ENCODE measurements at places on chromosomes 1 and 21.

- DNase-seq = no peak
Observed at GRCh38 chr21:46482846-46483231, 24.1 kb downstream of the DIP2A start.

DNA sequence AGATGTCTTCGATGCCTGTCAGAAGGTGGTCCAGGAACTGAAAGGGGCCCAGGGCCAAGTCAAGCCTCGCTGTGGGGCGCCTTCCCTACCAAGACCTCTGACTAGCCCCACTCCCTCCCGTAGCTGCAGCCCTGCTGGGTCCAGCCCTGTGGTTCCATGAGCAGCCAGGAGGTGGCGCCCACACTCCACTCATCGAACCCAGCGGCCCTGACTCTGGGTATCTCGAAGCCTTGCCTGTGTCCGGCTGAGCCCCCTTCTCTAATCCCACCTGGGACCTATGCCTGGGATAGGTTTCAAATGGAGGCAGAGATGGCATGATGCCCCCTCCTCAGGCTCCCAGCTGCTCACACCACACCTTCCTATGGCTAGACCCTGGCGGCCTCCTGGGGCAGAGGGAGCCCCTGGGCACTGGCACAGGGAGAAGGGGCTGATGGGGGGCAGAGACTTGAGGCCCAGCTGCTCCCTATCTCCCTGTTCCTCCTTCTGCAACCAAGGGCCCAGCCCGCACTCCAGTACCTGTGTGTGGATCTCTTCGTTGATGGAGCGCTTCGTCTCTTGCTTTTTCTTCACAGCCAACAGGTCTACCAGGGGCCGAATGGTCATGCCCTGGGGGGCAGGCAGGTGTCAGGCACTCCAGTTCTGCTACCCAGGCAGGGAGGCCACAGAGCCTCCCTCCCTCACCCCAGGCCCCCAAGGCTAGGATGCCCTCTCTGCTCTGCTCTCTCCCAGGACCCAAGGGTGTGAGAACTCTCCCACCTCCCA lies 52.0 kb downstream of the SLC9A1 start:
- peak; percentile 74 for DNase-seq

DNA sequence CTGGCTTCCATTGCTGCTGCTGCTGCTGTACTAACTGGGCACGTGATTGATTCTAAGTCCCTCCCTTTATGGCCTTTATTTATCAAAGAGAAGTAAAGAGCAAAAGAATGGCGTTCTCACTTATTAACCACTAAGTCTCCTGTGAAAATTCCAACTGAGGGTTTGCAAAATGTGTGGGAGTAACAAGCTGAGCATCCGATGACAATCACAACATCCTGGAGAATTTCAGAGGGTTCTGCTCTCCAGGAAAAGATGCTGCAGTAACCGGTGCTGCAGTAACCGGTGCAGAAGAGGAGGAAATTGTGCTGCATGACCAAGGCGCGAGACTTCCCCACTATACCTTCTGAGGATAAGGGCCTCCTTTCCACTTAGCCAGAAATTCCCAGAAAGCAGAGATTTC lies 12.7 kb upstream of the MX2 start:
- DNase-seq = no peak

DNA sequence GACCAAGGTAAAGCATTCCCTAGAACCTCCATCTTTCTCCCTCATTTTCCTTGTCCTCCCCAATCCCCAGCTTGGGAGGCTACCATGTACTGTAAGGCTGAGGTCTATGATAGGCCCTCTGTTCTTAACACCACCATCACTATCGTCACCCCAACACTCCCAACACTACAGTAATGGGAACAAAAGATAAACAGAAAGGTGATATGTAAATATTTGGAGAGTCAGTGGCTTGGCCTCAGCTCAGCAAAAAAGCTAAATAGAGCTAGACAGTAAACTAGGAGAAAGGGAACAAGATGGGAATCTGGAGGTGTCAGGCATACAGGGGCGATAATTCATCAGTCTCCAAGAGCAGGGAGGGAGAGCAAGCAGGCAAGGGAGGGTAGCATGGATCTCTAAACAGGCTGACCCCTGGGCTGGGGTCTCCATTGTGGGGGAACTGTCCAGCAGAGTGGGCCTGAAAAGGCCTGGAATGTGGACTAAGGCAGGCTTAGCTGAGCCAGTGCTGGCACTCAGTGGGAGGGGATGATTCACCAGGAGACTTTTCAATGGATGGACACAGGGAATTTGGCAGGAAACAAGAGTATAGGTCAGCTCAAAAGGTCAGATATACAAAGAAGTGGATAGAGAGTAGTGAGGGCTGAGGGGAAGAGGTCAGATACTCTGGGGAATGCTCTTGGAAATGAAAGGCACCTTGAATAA lies 6.7 kb downstream of the WNT2B start:
- no peak for DNase-seq

GRCh38 chr1:201703621-201704438 lies 125.1 kb upstream of the IPO9 start:
- DNase-seq = peak; percentile 64

DNA sequence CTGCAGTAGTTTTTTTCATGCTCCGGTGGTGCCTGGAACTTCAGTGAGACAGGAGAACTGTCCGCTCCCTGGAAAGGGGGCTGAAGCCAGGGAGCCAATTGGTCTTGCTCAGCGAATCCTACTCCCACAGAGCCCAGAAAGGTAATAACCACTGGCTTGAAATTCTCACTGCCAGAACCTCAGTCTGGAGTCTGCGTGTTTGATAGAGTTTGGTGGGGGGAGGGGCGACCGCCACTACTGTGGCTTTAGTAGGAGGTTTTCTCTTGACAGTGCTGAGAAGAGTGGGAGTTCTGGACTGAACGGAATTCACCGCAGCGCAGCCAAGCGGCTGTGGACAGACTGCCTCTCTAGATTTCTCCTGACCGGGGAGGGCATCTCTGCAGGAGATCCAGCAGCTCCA lies 8.0 kb upstream of the OR2M3 start:
- no peak for DNase-seq

DNA sequence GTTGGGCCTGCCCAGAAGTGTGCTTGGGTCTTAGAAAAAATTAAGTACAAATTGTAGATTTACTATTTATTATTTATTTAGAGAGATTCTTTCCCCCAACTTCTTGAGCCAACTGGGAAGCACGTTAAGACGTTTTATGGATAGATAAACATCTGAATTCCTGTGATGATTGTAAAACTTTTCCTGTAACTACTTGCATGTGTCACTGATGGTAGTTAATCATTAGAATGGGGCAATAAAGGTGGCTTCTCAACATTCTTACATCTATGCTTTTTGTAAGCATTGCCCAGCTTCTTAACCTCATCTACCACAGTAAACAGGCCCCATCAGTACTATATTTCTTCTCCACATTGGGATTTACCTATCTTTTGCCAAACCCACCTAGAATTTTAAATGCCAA lies 559.8 kb downstream of the LMO4 start:
- no peak for DNase-seq

- DNase-seq = no peak
Observed at GRCh38 chr1:100530880-100531487, 7.0 kb upstream of the GPR88 start.

GRCh38 chr1:198846556-198846955 lies 207.7 kb downstream of the PTPRC start:
- no peak for DNase-seq

GRCh38 chr1:156443286-156443685 lies 57.3 kb downstream of the MEF2D start:
- DNase-seq = no peak

DNA sequence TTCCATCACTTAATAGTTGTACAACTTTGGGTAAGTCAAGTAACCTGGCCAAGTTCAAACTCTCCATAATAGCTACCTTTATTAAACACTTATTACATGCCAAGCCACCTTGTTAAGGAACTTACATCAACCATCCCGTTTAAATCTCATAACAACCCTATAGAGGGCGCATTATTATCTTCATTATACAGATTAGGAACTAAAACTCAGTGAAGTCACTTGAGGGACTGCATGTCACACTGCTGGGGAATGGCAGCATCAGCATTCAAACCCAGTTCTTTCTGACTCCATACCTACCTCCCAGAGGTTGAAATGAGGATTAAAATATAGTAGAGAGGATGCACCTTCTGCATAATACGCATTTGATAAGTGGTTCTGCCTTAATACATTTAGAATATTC lies 47.1 kb upstream of the PLA2G2C start:
- DNase-seq = no peak

GRCh38 chr1:186424539-186424938 lies 36.4 kb downstream of the PDC start:
- DNase-seq = no peak

- no peak for DNase-seq
Observed at GRCh38 chr21:42688226-42688840, 34.9 kb downstream of the PDE9A start.

DNA sequence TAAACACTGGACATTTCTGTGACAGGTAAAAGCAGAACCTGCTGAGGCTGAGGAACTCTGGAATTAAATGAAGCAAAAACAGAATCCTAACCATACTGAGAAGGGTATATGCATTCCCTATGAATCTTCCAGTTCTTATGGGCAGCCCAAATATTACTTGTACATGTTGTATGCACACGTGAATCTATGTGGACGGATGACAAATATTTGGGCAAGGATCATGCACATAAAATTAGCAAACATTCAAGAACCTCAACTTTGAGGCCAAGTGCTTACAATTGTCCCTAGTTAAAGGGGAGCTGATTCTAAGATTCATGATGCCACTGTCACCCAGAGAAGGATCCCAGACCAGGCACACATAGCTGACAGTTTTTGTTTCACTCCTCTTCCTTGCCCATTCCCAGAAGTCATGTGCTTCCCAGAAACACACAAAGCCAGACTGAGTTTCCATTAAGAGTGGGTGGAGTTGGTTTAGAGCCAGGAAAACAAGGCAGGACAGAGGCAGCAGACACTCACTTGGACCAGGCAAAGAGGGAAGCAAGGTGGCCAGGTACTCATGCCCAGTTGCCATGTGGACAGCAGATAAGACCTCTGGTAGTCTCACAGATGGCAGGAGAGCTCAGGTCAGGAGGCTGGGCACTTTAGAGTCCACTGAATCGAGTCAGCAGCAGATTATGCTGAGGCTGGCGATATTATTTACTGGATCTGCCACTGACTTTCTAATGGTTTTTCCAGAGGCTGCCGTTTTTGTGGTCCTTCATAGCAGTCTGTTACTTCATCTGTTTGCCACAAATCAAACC lies 25.6 kb downstream of the AK2 start:
- no peak for DNase-seq

DNA sequence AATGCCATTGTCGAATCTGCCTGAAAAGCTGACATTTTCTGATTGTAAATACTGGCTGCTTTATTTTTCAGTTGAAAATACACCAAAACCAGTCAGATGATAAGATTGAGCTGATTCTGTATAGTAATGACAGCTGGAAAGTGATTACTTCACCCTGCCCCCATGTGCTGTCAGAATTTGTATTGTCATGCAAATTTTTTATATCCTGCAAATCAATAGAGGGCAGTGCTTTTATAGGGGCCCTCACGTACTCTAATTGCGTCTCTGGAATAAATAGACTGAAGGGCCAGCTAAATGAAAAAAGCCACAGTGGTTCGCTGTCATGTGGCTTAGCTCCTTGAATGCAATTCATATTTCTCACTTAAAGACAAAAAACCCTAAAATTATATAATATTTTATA lies 208.6 kb downstream of the LHX8 start:
- no peak for DNase-seq

- DNase-seq = peak; percentile 90
Observed at GRCh38 chr1:110338309-110338885, 780 bp upstream of the RBM15 start.

- DNase-seq = no peak
Observed at GRCh38 chr1:76269155-76269554, 194.6 kb downstream of the ST6GALNAC3 start.

GRCh38 chr1:78560811-78561210 lies 59.4 kb upstream of the IFI44L start:
- no peak for DNase-seq

DNA sequence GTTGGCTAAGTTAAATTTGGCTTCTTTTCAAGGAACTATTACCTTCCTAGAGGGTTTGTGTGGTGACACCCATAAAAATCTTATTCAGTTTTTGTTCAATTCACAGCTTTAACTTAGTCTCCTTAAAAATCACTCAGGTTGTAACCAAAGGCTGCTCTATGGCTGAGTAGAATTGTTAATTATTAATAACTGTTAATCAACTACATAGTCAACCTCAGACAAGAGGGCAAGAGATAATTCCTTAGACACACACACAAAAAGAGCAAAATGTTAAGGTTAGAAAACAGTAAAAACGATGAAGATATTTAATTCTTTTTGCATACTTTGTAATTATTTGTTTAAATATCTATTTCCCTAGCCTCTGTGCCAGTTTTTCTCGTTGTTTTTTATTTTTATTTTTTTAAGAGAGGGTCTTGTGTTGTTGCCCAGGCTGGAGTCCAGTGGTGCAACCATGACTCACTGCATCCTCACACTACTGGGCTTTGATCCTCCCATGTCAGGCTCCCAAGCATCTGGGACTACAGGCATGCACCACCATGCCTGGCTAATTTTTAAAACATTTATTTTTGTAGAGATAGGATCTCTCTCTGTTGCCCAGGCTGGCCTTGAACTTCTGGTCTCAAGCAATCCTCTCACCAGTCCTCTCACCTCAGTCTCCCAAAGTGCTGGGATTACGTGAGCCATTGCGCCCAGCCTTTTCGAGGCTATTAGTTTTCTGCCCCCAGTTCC lies 215.2 kb downstream of the DISC1 start:
- DNase-seq = no peak

- no peak for DNase-seq
Observed at GRCh38 chr1:45026446-45026845, 14.4 kb downstream of the UROD start.

DNA sequence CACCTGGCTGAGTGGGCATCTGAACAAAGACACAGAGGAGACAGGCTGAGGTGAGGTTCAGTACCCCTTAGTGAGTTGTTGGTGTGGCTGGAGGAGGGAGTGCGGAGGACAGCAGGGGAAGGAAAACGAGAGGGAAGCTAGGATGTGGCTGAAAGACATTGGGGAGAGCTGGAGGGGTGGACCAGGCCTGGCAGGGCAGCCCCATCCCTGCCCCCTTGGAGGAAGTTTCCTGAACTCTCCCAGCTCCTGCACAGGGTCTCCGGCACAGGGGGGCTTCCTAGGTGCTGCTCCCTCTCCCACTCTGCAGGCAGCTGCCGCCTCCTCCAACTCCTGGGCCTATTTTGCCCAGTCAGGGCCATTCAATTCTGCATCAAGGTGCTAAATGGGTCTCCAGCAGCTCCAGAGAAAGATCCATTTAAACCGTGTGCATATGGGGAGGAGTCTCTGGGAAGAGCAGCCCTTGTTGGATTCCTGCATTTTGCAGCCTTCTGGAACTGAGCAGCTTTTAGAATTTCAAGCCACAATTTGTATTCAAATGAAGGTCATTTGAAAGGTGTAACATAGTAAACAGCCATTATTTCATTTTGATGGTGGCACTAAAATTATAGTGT lies 193.9 kb downstream of the CAMTA1 start:
- DNase-seq = no peak

- no peak for DNase-seq
Observed at GRCh38 chr1:163824006-163824405, 502.3 kb downstream of the NUF2 start.

- DNase-seq = no peak
Observed at GRCh38 chr1:222750651-222751050, 13.6 kb downstream of the FAM177B start.

GRCh38 chr1:247746391-247746935 lies 1.5 kb downstream of the OR14A2 start:
- no peak for DNase-seq
